ENCODE measurements at places on chromosomes 3 and 15. TPM values are rescaled to one million over a fixed set of nuclear protein-coding genes. Genes with fewer than 3 reads are reported as not detected.

DNA sequence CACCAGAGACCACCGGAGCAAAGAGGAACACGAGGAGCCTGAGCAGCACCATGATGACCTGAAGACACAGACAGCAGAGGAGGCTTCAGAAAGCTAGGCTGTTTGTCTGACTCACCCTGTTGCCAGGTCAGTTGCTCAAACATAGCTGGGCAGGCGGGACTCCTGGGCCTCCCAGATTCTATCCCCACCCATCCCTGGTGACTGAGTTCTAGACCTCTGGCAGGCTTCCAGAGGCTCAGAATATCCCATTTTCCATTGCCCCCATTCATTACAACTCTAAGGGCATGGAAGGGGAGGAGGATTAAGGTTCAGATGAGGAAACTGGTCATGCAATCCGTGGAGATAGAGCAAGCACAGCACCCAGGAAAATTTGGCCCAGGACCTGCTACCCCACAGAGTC lies at the start of gene CDHR4:
Gene CDHR4 (minus strand): TSS at position 113 of the 400 bp plus-strand sequence. CDS start 61 bp downstream, at position 52.
- no peak for DNase-seq

Gene CCR1
- polyA plus RNA-seq, result 2.5 TPM

Gene IL12A
- 0.69 TPM for polyA plus RNA-seq

DNA sequence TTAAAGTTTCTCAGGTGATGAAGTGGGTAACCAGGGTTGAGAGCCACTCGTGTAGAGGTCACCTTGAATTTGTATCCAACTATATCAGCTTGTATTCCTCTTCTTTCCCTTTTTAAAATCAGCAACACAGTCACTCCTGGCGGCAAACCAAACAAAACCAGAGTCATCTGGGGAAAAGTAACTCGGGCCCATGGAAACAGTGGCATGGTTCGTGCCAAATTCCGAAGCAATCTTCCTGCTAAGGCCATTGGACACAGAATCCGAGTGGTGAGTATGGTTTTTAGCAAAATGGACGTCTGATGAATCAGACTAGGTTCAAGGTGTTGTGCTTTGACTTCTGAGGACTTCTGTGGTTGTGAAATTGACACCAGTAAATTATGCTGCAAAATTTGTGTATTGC lies 3.9 kb downstream of the RPL35A start:
- no peak for DNase-seq

- DNase-seq, result no peak
These were observed 81.9 kb downstream of the PPARG start for GRCh38 chr3:12370758-12371157.

- no peak for DNase-seq
These were observed 61.6 kb downstream of the RAB7A start for GRCh38 chr3:128787256-128788253.

Gene TYRO3
- polyA plus RNA-seq, result 175 TPM

DNA sequence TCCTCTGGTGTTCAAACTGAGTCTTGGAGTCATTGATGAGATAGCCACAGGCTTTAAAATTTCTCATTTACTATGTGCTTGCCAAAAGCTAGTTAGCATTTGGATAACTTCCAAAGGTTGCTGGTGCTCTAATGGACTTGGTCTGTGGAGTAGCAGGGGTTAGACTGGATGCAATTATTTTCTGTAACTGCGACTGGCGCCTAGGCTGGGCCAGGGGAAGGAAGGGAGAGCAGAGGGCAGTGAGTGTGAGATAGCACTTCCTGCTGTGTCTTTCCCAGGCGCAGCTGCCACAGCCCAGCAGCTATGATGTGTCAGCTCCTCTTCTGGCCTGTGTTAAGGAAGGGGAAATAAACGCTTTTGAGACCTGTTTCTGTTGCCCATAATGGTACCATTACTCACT lies 98.6 kb downstream of the MYRIP start:
- DNase-seq, result no peak

- DNase-seq, result no peak
These were observed 151.4 kb downstream of the CACNA2D3 start for GRCh38 chr3:54273791-54274190.

GRCh38 chr15:101286471-101287114 lies 8.5 kb downstream of the SNRPA1 start:
- no peak for DNase-seq

DNA sequence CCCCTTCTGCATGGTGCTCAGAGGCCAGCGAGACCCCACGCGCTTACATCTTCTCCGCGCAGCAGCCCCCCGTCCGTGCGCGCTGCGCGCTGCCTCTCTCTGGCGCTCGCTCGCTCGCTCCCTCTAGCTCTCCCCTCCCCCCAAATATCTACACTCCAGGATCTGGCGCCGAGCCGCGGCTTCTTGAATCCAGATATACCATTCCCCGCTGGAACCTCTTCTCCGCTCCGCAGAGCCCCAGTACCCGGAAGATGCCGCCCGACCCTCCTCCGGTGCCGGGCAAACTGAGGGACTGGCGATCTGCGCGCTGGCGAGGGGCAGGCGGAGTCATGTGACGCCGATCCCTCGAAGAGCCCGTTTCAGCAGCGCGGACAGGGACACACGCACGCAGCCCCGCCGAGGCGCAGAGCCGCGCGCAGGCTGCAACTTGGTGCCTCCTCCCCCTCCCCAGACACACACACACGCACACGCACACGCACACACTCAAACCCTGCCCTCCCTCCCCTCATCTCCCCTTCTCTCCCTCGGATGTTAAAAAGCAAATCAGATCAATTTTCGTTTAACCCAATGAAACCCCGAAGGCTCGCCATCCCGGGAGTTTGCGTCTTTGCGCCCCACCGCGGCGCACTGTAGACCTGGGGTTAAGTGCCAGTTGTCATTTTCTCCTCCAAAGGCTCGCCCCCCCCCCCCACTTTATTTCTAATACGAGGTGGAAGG lies at the start of gene RASGRF1:
Gene RASGRF1 (minus strand): TSS at position 294 of the 717 bp plus-strand sequence. CDS start 282 bp downstream, at position 12.
- no peak for DNase-seq

DNA sequence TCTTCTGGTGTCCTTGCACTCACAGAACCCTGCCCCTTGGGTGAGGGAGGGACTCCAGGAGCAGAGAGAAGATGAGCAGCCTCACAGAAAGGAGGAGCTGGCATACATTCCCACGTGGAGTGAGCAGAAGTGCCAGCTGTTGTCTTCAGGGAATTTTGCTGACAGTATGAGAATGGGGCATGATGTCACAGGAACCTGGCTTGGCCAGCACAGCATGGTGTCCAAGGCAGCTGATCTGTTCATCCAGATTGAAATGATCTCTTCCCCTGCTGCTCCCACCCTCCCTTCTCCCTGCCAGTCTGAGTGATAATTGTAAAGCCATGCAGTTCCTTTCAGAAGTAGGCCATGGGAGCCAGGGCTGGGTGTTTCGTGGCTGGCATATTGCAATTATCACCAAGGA lies 53.3 kb downstream of the GJD2 start:
- DNase-seq, result no peak

DNA sequence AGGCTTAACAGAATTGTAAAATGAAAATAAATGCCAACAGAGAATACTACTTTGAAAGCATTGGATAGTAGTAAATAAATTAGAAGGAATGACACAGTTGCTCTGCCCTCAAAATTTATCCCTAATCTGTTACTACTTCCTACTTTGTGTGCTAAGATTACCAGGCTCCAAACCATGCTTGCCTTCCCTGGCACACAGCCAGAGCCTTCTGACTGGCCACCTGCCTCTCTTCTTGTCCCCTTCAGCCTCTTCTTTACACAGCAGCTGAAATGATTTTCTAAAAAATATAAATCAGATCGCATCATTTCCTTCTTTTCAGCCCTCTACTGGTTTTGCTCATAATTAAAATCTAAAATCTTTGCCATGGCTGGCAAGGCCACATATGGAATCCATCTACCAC lies 334.1 kb downstream of the FHIT start:
- DNase-seq, result no peak

DNA sequence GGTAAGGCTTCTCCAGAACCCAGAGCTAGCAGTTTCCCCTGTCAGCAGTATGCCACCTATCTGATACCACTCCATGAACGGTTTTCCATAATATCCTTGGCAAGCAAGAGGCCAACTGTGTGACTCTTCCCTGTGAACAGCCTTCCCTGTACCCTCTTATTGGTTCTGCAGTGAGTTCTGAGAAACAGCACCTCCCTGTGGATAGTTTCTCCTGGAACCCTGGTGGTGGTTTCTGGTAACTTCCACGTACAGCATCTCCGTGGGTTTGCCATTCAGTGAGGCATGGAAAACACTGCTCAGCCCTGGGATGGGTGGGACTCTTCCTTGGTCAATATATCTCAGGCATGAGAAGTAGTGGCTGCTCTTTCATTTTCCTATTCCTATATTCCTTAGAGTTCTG lies 19.4 kb upstream of the SERPINI2 start:
- DNase-seq, result no peak

DNA sequence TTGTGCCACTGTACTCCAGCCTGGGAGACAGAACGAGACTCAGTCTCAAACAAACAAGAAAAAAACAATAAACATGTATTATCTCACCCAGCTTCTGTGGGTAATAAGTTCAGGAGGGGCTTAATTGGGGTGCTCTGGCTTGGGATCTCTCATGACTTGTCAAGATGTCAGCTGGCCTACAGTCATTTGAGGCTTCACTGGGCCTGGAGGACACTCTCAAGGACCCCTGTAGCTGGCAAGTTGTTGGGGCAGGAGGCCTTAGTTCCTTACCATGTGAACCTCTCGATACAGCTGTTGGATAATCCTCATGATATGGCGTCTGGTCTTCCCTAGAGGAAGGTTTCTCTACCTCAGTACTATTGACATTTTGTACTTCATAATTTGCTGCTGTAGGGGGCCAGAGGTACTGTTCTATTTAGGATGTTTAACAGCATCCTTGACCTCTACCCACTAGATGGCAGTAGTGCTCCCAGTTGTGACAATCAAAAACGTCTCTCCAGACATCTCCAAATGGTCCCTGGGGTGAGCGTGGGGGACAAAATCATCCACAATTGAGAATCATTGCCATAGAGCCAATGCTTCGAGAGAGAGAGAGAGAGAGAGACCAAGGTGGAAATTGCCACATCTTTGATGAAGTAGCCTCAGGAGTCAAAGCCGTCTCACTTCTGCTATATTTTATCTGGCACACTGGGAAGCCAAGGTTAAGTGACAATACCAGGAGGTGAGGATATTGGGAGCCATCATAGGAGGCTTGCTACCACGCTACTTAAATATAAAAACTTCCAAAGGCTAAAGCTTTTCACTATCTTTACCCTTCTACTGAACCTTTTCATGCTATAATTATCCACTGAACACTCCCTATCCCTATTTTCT lies 23.9 kb upstream of the SLTM start:
- DNase-seq, result no peak

Gene HHATL
- 0.61 TPM for polyA plus RNA-seq

- no peak for DNase-seq
These were observed 27.0 kb upstream of the CHMP2B start for GRCh38 chr3:87200060-87200647.

DNA sequence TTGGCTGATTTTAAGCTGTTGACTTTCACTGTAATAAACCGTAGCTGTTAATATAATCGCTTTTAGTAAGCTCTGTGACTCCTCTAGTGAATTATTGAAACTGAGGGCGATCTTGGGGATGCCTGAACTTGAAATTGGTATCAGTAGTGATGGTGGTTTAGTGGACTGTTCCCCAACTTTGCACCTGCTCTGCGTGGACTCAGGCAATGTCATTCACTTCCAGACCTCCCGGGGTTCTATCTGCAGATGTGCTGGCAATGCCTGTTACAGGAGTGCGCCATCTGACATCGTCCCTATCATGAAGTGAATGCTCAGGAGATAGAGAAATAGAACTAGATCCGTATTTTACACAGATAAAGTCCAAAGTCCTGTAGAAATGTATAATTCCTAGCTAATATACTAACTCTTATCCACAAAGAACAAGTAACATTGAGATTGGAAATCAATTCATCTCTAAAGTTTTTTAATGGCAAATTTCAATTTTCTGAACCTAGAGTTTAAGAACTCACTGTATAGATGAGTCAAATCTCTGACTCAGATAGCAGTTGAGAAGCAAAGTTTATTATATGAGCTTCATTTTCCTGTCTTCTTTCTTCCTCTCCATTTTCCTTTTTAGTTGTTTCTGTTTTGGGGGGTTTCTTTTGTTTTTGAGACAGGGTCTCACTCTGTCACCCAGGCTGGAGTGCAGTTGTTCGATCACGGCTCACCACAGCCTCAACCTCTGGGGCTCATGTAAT lies 51.8 kb downstream of the HEG1 start:
- DNase-seq, result no peak

DNA sequence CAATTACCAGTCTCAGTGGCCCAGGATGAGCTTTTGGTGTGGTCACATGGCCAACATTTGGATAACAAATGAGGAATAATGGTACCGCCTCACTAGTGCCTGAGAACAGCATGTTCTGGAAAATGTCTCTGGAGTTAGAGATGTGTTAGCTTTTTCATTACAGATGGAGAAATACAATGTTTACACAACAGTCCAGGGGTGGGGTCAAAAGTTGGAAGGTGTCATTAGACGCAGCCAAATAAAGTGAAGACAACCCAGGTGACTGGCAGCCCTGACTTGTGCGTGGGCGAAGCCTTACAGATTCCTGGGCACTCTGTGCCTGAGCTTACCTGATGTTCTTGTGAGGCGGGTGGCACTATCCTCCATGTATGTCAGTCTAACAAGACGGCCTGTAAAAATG lies 12.8 kb downstream of the IL17RB start:
- DNase-seq, result no peak

DNA sequence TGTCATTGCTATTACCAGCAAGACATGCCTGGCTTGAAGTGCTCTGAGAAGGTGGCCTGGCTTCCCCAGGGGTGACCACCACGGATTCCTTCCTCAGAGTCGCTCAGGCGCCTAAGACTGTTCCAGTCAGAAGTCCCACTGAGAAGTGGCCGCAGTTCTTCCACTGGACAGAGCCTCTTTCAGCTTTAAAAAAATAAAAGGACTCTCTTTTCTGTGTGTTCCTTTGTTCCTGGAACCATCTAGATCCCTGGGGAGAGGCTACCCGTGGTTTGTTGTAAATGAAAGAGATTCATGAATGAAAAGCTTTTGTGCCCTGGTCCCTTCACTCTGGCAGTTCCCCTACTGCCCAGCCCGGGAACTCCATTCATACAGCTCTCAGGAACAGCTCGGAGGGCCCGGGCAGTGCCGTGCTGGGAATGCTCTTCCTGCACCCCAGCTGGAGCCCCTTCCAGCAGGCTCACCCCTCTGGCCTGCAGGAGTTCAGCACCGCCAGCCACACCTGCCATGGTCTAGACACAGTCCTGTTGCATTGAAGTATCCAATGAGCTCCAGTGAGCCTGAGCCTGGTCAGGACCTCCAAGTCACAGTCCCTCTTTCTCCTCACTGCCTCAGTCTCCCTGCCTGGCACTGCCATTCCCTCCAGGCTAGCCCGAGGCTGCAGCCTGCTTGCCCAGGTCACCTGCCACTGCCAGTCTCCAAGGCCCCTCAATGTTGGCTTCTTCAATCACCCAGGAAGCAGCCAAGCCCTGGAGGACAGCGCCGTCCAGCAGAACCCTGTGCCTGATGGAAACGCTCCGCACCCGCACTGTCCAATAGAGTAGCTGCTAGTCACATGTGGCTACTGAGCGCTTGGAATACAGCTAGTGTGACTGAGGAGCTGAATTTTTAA lies 75.4 kb downstream of the XXYLT1 start:
- DNase-seq, result no peak

Gene ICE2
- polyA plus RNA-seq, result 88.2 TPM

Gene IL16
- polyA plus RNA-seq, result 5.4 TPM

DNA sequence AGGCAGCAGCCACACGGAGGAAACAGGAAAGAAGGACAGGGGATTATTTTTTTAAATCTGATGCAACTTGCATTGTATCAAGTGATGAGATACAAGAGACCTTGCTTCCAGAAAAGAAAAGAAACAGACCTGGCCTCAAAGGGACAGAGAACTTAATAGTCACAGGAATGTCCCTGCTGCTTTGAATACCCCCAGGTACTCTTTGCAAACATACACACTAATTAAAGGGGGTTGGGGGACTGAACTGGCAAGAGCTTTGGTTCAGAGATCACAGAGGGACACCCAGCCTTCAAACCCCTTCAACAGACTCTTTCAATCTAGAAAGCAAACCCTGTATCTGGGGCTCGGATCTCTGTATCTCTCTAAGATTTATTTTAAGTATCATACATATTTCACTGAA lies 18.0 kb downstream of the TNIK start:
- no peak for DNase-seq

Gene RASSF1
- 22.1 TPM for polyA plus RNA-seq
